Naive B cell (primary cell): ENCODE measurements at places on chromosomes 11 and 22. TPM values are rescaled to one million over a fixed set of nuclear protein-coding genes. Genes with fewer than 3 reads are reported as not detected.

Gene CRYBA4
- not detected for polyA plus RNA-seq

Gene SLN
- not detected for polyA plus RNA-seq

Gene GDPD4
- not detected for polyA plus RNA-seq

- peak overlapping the region; percentile 98 for H3K4me3 ChIP-seq
- peaks cover 13% of the 10 kb centered on the region for H3K36me3 ChIP-seq
- peaks cover 44% of the 10 kb centered on the region for H3K4me1 ChIP-seq
These were observed 1.5 kb downstream of the CCDC90B start for GRCh38 chr11:83284501-83285150.

- H3K27ac ChIP-seq, result no peak overlapping the region
- H3K4me3 ChIP-seq, result no peak overlapping the region
- no peaks in the 10 kb centered on the region for H3K27me3 ChIP-seq
- no peak for DNase-seq
- H3K36me3 ChIP-seq, result no peaks in the 10 kb centered on the region
- no peaks in the 10 kb centered on the region for H3K4me1 ChIP-seq
These were observed 148.0 kb downstream of the CTTN start for GRCh38 chr11:70546191-70546940.
